ENCODE measurements at places on chromosomes 4 and X.

GRCh38 chr4:61245069-61245714, 45.1 kb downstream of the ADGRL3 start:
- no peak for DNase-seq

DNA sequence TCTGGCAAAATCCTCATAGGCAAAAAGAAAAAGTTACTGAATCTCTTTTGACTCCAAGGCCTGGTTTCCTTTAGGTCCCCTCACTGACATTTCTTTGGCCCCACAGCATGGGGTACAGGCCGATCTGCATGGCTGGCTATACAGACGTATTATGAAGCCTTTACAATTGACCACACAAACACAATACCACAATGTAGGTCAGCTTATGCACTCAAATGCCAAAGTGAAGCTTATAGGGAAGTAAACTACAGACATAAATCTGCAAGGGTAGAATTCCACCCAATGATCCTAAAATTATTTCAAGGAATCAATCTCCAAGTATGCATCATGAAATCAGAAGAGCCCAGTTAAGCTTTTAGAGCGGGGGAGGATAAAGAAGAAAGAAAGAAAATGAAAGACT, 20.7 kb downstream of the STX18 start:
- no peak for DNase-seq

GRCh38 chr4:104719539-104720230, 225.0 kb upstream of the CXXC4 start:
- no peak for DNase-seq

GRCh38 chr4:100898844-100899243, 381.0 kb upstream of the EMCN start:
- DNase-seq = no peak

DNA sequence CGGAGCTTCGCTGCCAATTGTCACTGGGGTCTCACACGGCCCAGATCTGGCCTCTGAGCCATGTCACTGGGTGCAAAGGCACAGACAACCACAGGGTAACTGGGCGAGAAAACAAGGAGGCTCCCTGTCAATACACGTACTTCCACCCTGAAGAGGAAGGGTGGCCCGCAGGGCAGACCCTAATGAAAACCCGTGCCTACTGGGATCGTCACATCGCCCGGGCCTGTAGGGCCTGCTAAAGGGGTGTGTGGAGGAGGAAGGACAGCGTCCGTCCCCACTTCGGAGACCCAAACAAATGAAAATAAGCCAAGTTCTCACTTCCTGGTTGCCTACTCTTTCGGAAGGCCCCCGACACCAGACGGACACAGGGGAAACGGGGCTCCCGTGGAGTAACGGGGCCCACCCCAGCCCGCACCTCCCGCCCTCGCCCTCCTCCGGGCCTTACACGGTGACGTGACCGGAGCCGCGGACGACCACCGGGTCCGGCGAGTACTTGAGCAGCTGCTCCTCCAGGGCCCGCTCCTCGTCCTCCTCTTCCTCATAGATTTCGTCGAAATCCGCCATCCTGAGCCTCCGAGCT, 578 bp downstream of the CHIC2 start:
- DNase-seq = peak; percentile 12

DNA sequence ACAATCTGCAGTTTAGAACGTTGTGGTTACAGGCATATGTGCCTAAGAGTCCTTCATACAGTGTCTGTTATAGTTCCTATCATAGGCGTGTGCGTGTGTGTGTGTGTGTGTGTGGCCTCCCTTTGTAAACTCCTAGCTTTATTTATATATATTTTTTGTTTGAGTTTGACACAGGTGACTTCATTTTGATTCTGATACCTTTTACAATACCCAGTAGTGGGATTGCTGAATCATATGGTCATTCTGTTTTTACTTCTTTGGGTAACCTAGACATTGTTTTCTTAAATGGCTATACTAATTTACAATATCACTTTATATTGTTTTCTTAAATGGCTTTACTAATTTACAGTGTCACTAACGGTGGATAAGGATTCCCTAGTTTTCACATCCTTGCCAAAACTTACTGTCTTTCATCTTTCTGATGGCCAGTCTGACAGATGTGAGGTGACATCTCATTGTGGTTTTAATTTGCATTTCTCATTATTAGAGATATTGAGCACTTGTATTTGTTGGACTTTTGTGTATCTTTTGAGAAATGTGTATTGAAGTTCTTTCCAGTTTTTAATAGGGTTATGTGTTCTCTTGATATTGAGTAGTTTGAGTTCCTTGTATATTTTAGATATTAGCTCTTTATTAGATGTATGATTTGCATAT, 211.1 kb upstream of the NUDT6 start:
- no peak for DNase-seq

DNA sequence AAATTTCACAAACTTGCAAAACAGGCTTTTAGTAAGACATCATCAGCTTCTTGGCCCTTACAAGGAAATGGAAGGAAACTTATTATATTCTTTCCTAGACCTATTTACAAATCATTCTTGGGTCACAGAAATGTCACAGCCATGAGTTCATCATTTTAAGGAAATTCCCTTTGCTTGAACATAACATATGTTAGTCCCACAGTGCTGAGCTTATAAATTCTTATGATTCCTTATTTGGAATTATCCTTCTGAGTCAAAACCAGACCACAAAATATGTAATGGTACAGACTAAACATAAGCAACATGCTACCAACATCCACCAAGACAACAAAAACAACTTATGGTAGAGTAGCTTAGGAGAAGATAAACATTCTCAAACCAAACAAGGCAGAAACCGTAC, 236.9 kb upstream of the CTSO start:
- DNase-seq = no peak

DNA sequence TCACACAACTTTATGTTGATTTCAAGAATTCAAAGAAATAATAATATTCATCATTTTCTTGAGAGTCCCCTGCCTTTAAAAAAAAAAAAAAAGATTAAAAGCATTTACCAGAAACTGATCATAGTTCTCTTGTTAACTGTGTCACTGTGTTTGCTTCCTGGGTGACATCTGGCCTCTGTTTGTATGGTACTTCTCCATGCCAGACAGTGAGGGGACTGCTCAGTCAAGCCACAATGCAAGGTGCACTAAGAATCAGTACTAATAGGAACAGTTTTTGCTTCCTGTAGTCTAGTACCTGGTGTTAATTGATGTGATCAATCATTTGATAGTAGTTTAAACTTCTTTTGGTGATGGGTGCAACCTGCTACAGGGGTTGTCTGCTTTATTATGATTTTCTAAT, 77.5 kb downstream of the PHOX2B start:
- DNase-seq = no peak

DNA sequence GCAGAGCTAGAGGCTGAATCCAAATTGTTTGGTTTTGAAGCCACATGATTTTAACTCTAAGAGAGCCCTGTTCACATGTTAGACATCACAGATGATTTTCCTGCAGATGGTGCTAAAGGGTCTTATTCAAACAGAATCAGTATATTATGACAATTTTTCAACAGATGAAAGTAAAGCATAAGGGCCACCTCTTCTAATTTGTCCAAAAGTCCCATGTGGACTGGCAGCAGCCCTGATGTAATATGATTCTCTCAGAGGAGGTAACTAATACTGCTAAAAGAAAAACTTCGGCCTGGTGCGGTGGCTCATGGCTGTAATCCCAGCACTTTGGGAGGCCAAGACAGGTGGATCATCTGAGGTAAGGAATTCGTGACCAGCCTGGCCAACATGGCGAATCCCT, 26.0 kb upstream of the SETD7 start:
- DNase-seq = no peak
